ENCODE measurements at places on chromosomes 7 and 10. TPM values are rescaled to one million over a fixed set of nuclear protein-coding genes. Genes with fewer than 3 reads are reported as not detected.

GRCh38 chr7:56083150-56083785 is 9.5 kb downstream of the PHKG1 start:
- DNase-seq, result no peak

GRCh38 chr10:96371356-96371755 is 12.6 kb upstream of the OPALIN start:
- DNase-seq, result no peak

GRCh38 chr7:122310119-122311021 is 5.8 kb upstream of the FEZF1 start:
- DNase-seq, result no peak

GRCh38 chr10:96890172-96890513 is 58.0 kb downstream of the LCOR start:
- no peak for DNase-seq

DNA sequence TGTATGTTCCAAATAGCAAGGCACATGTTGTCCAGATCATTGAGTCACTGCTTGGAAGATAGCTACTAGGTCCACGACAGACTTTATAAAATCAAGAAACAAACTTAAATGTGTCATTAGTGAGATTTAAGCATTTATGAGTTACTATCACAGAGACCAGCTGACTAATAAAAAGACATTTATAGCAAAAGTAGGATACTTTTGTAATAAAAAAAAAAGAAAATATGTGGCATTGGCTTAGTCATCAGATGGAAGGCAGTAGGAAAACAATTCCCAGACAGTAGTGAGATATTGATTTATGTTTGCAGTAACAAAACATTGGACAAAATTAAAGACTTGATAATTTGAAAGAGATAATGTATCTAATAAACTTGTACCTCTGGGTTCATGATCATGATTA is 881.0 kb upstream of the LRRN3 start:
- DNase-seq, result no peak

DNA sequence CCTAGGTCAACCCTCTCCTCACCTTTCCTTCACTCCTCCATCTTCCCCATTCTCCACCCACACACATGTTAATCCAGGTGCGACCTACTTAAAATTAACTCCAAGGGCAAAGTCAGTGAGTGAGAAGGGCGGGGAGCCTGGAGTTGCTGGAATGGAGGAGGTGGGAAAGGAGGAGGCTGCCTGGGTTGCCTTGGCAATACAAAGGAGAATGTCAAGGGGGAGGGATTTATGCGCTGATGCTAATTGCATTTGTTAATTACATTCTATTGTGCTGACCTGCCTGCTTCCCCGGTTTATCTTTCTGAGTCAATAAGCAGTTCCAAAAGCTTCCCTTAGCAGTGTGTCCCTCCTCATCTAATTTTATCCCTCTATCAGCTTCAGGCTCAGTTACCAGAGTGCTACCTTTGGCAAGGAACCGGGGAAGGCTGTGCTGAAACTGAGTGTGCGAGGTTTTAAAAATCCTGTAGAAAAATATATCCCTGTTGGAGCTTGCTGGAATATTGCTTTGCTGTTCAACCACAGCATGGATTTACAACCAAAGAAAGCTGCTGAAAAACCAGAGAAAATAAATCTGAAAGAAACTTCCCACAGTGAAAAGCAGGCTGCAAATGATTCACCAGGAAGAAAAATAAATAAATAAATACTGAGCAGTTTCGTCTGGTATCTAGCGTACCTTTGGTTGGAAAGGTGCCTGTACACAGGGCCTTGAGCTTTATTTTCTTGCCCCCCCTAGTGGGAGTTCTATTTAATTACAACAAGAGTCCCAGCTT is 113.2 kb upstream of the DGKB start:
- peak; percentile 74 for DNase-seq

DNA sequence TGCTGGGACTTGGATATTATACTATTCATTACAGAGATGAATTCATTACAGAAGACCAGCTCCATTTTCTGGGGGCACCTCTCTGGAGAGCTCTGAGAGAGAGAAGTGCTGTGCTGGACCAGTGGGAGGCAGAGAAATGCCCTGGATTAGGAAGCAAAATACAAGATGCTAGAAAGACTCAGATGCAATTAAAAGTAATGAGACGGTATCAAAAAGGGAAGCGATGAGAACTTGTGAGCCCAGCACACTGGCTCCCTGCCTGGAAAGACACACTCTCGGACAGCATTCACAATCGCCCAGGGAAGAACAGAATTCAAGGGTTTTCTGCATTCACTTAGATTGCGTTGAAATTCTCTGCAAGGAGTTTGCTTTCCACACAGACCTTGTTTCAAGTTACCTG is 3.5 kb upstream of the FRAT2 start:
- no peak for DNase-seq

DNA sequence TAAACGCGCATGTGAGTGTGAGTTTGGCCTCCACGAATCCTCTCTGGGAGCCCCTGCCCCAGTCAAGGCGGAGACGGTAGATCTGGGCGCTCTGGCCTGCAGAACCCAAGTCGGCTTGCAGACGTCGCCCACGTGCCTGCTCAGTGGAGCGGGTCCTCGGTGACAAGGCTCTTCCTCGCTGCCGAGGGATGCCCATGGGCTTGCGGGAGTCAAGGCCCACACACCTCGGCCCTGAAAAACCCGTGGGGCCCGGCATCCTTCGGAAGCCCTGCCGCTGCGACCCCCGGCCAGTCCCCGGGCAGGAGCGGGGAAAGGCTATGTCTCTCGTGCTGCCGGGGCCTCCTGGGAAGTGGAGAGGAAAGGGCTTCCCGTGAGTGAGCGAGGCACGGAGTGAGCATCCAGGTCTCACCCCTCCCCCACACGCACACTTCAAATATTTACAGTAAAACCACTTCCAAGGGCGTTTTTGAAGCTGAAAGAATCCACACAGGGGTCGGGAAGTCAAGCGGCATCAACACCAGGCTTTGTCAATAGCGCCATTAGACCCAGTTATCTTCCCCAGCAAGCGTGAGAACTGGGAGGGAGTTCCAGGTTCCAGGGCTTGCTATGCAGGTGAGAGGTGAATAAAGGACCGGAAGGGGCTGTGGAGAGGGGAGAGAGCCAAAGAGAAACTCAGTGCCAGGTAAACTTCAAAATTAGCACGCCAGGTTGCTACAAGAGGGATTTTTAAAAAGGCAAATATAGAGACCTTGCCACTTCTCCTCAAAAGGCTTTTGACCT is 1.1 kb upstream of the MNX1 start:
- no peak for DNase-seq

DNA sequence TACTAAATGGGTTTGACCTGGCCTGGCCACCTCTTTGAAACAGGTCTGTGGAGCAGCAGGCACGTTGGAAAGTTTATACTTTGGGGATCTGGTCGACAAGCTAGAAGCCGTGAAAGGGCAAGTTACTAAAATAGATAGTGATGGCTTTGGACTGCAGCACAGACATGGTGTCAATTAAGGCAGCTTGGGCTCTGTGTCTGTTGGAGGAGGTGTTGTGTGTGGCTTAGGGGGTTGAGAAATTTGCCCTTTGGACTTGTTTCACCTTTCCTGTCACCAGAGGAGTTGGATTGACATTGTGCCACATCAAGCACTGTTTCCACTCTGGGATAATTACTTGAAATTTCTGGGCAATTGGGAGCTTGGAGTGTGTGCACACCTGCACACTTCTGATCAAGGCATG is 251.8 kb upstream of the MKI67 start:
- no peak for DNase-seq

DNA sequence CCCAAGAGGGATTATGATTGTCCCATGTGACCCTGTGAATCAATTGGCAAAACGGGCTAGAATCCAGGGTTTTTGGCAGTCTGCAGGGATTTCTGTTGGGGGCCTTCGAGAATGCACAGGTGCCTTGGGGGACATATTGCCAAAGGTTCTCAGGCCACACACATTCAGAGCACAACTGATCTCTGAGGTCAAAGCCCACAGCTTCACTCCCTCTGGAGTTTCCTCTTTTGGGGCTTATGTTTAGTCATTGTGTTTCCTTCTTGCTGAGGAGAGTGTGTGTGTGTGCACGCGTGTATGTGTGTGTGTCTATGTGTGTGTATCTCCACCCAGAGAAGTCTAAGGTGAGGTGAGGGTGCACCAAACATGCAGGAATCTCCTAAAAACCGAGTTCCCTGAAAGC is 8.8 kb downstream of the PPIF start:
- DNase-seq, result no peak

DNA sequence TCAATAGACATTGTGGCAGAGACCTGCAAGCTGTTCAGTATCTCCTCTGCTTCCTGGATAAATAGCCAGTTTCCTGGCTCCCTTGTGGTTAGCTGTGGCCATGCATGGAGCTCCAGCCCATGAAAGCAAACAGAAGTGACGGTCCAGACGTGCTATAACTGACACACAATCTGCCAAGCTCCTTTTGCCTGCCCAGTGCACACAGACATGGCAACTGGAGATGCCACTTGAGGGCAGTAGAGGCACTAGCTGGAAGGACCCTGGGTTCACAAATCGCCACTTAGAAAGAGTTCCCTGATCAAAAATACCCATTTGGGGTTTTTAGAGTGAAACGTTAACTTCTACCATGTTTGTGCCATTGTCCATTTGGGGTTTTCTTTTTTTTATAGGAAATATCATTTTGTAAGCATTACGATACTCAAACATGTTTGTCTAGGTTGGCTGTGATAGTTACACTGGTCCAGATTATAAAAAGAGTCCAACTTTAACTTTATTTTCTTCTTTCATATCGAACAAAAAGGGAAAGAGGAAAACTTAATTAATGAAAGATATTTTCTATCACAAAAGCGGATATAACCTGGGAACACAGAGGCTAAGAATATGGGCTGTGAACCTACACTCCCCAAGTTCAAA is 31.3 kb downstream of the KIN start:
- no peak for DNase-seq

GRCh38 chr7:43735802-43736603 is 6.7 kb upstream of the COA1 start:
- DNase-seq, result no peak

DNA sequence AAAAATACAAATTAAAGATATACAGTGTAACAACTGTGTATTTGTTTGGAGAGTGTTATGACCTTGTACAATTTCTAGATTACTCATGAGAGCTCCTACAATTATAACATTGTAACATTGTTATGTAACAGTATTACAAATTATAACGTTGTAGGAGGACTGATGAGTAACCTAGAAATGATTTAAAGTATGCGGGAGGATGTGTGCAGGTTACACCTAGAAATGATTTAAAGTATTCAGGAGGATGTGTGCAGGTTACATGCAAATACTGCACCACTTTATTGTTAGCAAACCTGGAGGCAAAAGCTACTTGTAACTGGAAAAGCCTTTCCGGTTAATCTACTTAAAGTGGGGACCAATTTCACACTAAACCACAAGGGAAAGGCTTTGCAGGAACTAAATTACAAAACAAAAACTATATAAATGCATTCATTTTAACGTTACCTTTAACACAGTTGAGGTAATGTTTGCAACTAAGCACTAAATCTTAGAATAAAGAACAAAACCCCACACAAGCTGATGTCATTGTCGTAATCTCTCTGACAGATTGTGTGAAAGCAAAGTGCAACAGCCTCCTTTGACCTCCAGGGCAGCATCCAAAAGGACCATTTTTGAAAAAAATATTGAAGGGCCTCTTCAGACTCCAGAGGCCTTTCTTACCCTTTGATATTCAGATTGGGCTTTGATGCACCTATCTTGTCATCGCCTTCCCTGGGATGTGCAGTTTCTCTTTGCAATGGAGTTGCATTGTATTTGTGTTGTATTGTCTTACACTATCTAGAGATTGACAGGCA is 522.1 kb upstream of the FOXK1 start:
- no peak for DNase-seq

- no peak for DNase-seq
These were observed 88.8 kb downstream of the DNMBP start for GRCh38 chr10:99920901-99921300.

- DNase-seq, result no peak
These were observed 34.9 kb downstream of the SRPK2 start for GRCh38 chr7:105353752-105354328.

GRCh38 chr7:4682621-4683042 is 537 bp downstream of the FOXK1 start:
- DNase-seq, result no peak

The LBX1 gene
- polyA plus RNA-seq, result not detected

The GRM3 gene
- 0.16 TPM for polyA plus RNA-seq

The SLC39A12 gene
- not detected for polyA plus RNA-seq

The DOCK4 gene
- 23.9 TPM for polyA plus RNA-seq

The CTAGE15 gene
- 0.21 TPM for polyA plus RNA-seq

The ATXN7L1 gene
- polyA plus RNA-seq, result 9.5 TPM

The MCM7 gene
- polyA plus RNA-seq, result 147 TPM

The OR2A1 gene
- polyA plus RNA-seq, result 0.63 TPM
